ENCODE measurements at places on chromosomes 12 and 14.

DNA sequence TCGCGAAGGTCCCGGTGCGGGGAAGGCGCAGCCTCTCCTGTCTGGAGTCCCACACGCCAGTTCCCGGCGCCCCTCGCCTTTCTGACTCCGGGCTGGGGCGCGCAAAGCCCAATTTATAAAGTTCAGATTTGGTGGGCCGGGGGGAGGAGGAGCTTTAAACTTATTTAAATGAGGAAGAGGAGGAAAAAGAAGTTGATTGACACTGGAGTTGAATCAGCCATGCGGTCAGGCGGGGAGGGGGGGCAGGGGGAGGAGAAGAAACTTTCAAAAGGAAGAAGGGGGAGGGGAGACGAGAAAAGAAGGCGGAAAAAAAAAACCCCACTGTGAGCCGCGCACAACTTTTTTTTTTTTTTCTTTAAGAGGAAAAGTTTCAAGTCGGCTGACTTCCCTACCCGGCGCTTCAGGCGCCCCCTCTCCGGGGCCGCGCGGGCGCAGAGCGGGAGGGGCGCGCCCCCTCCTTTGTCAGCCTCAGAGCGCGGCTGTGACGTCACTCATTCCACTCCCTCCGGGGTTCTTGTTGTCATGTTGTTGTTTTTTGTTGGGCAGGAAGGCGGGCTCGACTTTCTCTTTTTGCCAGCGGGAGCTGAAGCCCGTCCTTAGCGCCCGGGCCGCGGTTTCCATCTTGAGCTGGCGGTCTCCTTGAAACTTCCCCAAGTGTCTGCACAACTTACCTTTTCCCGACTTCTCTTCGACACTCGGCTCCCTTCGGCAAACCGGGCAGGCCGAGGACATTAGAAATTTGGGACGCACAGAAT is at the start of gene ZFP36L1:
ZFP36L1 (minus strand) TSS at position 89 of the 755 bp plus-strand sequence. CDS start 129 bp downstream, outside the sequence.
- peak; percentile 97 for DNase-seq

GRCh38 chr12:122949816-122950675 is 16.2 kb downstream of the ABCB9 start:
- no peak for DNase-seq

GRCh38 chr14:72419226-72419775 is 474.6 kb downstream of the DPF3 start:
- DNase-seq, result no peak

- peak; percentile 19 for DNase-seq
Observed at GRCh38 chr12:3205742-3206519, 128.8 kb downstream of the TSPAN9 start.

GRCh38 chr14:88933191-88933590 is 108.7 kb downstream of the TTC8 start:
- DNase-seq, result no peak

DNA sequence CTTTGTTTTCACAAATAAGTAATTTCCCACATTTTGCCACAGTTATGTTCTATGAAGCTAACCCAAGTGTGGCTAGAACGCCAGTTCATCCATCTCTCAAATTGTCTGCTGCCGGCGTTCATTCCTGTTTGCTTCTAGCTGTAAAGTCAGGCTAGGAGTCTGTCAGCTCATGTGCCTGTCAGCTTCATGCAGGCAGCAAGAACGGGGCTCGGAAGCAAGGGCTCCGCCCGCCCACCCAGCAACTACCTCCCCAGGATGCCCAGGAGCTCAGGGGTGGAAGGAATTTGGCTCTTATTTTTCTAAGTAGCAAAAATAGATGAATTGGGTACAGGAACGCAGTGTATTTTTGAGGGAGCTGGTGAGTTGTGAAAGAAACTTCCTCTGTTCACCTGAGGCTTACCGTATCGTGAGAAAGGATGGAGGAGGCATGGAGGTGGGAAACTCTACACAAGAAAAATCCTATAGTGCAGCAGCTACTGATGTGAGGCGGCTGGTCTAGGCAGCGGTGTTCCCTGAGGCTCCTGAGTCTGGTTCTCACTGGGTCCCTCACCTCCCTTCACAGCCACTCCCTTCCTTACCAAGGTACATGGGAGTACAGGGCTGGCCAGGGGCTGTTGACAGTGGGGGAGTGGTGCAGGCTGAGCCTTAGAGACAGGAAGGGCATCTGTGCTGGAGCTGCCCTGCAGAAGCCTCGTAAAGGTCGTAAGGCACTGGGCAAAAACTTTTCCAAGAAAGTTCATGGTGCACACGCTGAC is 54.5 kb upstream of the AMN start:
- DNase-seq, result no peak

DNA sequence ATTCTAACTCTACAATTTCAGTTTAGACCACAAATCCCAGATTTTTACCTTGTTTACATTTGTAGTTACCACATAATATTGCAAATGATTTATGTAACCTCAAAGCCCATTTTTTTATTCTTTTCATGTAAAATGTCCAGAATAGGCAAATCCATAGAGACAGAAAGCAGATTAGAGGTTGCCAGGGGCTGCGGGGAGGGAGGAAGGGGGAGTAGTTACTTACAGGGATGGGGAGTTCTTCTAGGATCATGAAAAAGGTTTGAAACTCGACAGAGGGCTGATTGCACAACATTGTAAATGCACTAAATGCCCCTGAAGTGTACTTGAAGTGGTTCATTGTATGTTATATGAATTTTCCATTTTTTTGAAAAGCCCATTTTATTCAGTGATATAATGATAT is 66.5 kb downstream of the PPP2R5C start:
- DNase-seq, result no peak

GRCh38 chr14:64591809-64592208 is 42.0 kb downstream of the PPP1R36 start:
- peak; percentile 8 for DNase-seq

GRCh38 chr12:97283297-97283696 is 179.3 kb upstream of the RMST start:
- DNase-seq, result no peak

DNA sequence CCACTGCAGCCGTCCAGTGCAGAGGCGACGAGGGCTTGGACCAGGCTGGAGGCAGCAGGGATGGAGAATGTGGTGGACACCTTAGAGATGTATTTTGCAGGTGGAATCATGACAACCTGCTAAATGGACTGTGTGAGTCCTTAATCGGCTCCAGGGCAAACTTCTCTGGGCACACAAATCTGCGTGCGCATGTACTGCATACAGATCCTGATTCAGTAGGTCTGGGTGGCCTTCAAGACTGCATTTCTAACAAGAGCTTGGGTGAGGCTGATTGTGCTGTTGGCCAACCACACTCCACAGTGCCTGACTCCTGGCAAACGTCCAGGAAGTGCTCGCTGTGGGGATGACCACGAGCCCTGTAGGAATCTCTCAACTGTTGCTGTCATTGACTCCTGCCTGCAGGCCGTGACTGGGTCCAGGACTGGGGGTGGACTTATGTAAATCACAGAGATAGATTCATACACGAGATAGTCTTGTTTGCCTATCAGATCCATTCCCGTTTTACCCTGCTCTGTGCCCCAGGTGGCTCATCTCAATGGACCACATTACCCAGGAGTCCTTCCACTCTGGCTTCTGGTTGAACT is 27.2 kb downstream of the JDP2 start:
- peak; percentile 60 for DNase-seq

GRCh38 chr12:252636-253035 is 10.0 kb downstream of the SLC6A13 start:
- DNase-seq, result no peak

DNA sequence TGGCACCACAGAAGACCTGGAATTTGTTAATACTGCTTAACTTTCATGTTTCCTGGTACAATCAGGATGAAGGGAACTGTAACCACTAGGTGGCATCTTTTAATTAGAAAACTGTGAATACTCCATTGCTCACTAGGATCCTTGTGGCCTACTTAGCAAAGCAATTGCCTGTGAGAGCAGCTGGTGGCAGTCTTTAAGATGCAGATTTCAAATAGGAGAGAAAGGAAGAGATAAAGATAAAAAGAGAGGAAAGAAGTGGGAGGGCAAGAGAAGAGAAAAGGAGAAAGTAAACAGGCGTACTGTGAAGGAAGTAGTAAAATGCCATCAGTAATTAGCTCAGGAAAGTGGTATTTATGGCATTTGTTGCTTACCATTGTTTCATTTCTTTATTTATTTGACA is 114.5 kb downstream of the RAD51B start:
- DNase-seq, result peak; percentile 84

DNA sequence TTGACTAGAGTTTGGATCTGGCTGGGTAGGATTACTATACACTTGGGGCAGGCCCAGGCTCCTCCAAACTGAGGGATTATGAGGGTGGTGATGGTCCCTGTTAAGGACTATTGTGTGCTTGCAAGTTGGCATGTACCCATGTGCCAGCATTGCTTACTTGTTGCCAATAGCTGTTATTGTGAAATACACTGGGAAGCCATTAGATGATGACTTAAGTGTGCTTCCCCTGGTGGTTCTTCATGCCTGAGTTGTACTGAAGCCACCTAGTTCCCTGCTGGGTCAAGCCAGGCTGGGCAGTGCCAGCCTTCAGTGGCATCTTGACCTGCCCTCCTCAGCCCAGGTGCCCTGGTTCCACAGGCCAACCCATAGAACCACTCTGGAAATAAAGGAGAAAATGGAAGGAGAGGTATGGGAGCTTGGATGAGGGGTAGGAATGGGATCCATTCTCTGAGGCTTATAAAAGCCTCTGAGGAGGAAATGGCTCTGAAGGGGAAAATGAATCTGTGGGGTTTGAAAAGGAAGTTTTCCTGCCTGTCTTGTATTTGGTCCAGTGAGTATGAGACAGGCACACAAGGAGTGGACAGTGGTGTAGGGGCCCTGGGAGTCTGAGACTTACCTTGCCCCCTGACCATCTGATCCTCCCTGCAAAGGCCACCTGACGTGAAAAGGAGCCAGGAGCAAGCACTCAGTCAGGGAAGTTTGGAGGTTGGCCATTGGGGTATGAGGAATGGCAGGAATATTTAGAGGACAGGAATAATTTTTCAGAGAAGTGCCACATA is 724 bp downstream of the LTB4R start:
- DNase-seq, result no peak

DNA sequence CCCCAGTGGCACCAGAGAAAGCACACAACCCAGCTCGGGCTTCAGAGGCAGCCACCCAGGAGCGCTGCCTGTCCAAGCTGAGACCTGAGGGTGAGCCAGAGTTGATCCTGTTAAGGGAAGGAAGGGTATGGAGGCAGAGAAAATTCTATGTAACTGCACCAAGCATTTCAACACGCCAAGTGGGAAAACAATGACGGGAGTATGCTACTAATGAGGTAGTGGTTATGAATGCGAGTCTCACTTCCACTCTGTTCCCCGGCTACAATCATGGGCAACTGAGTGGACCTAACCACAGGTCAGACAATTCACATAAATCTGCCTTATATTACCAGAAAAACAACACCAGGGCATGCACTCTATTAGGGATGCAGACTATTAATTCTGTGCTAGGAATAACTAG is 9.9 kb downstream of the ATG14 start:
- DNase-seq, result no peak

DNA sequence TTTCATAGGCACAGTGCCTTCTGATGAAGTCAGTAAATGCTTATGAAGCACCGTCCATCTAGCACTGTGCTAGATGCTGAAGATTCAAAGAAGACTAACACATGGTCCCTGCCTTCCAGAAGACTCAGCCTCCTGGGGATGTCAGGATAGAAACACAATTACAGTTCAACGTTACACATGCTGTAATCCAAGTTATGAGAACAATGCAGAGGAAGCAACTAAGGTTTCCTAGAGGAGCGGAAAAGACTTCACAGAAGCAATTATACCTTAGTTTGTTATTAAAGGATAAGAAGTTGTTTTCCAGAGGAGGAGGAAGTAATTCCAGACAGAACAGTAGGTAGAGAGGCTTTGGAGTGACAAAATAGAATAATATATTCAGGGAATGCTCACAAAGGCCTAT is 66.9 kb upstream of the FGD4 start:
- DNase-seq, result no peak

DNA sequence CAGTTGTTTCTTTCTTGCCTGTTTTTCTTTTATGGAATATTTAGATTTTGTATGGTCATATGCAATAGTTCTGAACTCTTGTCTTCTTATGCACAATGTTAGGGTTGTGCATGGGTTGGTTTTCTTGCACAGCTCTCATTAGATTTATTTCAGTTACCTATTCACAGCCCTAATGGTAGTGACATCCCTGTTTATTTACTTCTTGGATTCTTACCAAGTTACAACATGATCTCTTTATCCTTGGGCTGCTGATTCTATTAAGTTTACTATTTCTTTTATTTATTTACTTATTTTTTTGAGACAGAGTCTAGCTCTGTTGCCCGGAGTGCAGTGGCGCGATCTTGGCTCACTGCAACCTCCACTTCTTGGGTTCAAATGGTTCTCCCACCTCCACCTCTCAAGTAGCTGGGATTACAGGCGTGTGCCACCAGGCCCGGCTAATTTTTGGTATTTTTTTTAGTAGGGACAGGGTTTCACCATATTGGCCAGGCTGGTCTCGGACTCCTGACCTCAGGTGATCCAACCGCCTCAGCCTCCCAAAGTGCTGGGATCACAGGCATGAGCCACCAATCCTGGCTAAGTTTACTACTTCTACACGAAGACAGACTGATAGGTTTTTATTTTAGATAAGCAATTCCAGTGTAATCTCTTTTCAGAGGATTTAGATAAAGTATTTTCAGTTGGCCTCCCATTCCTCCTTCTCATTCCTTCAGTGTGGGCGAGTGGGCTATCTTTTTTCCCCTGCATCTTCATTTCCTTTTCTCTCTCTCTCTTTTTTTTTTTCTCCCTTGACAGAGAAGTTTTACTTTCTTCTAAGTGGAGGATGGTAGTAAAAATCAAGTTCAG is 395.1 kb upstream of the RGS6 start:
- no peak for DNase-seq

GRCh38 chr14:90060312-90060964 is 1.4 kb upstream of the KCNK13 start:
- DNase-seq, result peak; percentile 68

DNA sequence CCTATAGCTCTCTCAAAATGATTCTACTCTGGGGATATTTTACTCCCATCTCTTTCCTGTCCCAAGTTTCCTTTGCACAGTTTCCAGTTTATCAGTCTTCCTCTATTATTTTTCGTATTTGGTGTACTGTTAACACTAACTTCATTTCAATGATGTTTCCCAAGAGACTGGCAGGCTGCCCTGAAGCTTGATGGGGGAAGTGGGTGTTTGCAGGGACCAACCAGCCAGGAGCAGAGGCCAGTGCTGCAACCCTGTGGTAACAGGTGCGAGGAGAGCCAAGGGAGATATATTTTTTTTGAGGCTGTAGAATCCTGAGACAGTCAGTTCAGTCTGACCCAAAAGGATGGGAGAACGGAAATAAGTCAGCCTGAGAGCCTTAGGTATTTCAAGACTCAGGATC is 11.8 kb upstream of the CEBPE start:
- DNase-seq, result no peak

DNA sequence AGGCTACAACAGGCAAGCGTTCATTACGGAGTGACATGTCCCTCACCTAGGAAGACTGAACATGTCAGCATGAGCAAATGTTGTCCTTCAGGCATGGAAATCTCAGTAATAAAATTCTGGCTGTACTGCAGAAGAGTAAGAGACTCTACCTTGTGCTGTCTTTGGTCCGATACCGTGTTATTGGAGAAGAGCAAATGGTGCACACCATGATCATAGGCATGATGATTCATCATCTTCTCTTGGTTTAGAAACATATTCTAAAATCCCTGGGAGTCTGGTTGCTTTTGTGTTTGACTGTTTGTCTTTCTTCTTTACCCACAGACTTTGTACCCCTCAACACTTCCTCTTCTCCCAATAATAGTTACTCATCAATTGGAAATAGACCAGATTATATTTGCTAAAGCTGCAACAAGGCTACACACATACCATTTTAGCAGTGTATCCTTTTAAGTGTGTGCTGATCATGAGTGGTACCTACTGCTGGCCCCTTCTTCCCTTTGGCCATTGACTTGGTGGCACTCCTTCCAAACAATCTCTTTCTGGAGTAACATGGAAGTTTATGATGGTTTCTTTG is 93.5 kb downstream of the RTN1 start:
- no peak for DNase-seq

GRCh38 chr12:3757261-3757660 is 4.4 kb upstream of the CRACR2A start:
- no peak for DNase-seq
